Retina (tissue), 1 donor: ENCODE measurements at places on chromosomes 6 and 20.

DNA sequence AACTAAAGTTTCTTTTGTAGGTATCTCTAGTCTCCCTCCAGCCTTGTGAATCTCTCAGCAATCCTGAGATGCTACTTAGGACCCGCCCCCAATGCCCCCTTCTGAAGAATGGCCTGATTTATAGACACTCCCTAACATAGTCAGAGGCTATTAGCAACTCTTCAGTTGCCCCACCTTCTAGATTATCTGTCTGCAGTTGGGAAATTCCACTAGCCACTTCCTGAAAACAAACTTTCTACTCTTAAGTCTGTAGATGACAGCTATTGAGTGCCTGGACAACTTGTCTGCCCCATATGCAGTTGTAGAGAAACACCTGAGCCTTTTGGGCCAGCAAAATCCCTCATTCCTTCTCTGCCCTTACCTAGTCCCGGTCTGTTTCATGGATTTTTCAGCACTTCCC is 188.2 kb upstream of the PREP start:
- no peak for DNase-seq

DNA sequence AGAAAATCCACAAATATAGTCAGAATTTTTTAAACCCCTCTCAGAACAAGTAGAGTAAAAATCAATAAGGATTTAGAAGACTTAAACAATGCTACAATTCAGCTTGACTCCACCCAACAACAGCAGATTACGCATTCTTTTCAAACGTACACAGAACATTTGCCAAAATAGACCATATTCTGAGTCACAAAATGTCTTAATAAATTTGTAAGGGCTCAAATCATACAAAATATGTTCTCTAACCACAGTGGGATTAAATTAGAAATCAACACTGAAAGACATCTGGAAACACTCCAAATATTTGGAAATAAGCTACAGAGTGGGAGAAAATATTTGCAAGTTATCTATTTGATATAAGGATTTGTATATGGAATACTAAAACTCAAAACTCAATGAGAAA is 164.2 kb upstream of the AKAP12 start:
- no peak for DNase-seq

DNA sequence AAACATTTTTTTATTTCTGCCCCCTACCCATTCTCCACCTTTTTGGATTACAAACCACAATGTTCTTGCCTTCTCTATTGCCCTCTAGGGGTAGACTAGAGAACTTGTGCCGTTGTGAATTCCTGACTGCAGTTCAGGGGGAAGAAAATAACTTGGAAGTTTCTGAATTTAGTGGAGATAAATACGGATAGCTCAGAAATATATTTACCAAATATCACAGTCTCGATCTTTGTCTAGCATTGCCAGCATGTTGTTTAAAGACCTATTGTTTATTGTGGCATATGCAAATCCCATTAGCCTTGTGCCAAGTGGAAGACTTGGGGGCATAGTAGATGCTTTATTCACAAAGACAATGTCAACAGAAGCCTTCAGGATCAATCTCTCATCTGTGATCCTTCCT is 154.1 kb upstream of the MMS22L start:
- DNase-seq = no peak

- DNase-seq = no peak
Measured at GRCh38 chr6:132675002-132675401, 16.0 kb upstream of the TAAR1 start.

GRCh38 chr6:113598786-113599185 is 258.4 kb upstream of the MARCKS start:
- no peak for DNase-seq

DNA sequence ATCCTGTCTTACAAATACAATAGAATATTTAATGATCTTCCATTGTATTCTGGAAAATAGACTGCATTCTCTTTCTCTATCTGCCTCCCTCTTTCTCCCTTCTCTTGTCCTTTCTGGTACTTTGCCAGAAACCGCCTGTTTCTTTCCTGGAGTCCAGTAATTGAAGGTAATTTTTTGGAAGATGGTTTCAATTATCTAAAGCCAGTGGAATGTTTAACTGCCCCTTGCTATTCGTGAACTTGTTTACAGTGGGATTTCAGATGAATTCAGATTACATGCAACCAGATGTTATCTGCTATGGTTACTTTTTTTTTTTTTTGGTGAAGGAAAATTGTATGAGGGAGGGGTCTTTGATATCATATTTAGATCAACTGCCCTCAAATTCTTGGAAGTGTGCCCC is 655.5 kb upstream of the FLRT3 start:
- DNase-seq = no peak

DNA sequence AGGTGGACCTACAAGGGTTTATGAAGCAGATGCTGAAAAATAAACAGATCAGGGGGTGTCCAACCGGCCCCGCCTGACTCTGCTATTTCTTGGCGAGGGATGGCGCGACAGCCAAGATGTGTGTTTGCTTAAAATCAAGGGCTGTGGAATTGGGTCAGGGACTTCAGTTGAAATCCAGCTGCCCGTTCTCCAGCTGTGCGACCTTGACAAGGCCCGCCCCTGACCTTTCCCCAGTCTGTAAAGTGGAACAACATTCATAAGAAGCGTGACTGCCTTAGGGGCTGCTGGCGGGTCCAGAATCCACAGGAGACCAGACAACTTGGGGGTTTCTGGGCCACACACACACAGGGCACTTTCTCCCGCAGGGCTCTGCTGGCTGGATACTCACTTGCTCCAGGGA is 517.5 kb downstream of the PREX1 start:
- peak; percentile 22 for DNase-seq

- peak; percentile 22 for DNase-seq
Measured at GRCh38 chr20:32017711-32018251, 7.5 kb downstream of the CCM2L start.

DNA sequence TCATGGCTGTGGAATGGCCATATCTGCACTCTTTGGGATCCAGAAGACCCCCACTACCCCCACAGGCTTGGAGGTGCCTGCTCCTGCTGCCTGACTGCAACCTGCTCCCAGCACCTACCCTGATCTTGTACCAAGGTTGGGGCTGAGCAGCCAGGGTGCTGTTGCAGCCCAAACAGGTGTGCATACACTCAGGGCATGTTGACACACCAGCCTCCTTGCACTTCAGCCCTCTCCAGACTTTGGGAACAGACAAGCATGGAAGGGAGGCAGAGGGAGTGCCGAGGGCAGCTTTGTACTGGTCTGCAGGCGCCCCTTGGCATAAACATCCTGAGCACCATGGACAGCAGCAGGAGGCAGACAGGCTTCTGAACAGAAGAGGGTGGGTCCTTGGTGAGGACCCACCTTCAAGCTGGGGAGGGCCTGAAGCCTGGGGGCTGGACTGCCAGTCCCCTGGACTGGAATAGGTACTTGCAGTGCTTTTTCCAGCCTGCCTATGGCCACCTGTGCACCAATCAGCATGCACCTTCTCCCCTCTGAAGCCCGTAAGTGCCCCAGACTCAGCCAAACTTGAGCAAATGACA is 1675.8 kb downstream of the HACE1 start:
- DNase-seq = no peak

DNA sequence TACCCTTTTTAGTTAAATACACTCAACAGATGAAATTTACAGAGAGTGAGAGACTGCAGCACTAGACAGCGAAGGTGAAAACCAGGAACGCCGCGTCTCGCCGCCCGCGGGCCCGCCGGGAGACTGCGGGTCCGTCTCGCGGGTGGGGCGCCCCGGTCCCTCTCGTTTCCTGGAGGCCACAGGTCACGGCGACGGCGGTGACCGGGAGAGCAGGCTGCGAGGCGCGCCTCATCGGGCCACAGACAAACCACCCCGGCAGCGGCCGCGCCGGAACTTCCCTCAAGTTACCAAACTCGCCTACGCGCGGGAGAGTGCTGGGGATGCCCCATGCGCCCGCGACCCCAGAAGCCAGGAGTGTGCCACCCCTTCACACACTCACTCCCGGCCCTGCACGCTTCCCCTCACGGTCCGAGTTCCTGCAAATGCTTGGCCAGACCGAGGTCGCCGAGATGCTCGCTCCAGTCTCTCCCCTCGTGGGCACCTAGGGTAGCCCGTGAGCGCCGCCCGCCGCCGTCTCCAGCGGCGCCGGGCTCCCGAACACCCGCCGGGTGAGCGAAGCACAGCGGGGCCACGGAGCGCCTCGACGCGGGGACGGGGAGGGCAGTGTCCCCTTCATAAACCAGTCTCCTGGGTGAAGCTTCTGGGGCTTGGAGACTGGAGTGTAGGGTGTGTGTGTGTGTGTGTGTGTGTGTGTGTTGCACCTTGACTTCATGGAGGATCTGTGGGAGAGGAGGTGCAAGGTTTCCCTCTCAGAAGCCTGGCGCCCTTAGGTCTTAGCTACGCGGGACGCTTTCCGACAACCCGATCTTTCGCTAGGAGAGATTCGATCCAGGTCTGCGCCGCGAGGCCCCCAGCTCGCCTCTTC is 1.4 kb downstream of the BACH2 start:
- DNase-seq = peak; percentile 86

GRCh38 chr6:134352786-134353480 is 35.0 kb upstream of the SGK1 start:
- no peak for DNase-seq

DNA sequence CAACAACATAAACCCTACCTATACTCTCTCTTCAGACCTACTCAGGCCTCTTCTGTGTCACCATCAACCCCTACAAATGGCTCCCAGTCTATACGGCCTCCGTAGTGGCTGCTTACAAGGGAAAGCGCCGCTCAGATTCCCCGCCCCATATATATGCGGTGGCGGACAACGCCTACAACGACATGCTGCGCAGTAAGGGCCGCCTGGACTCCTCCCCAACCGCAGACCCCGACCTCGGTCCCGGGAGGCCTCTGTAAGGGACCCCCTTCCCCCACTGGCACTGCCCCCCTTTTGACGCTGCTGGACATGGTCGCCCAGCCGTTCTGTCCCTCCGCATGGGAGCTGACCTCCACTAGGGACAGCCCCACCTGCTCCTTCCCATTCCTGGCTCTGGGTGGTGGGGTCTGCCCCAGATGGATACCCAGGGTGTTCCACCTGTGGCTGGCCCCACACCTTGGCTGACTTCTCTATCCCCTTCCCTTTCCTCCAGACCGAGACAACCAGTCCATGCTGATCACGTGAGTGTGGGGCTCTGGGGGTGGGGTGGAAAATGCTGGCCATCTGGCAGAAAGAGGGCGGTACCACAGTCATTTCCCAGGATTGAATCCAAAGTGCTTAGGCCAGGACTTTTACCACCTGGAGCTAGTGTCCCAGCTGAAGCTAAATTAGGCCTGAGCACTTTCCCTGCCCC is 25.0 kb downstream of the MYH7B start:
- no peak for DNase-seq

- no peak for DNase-seq
Measured at GRCh38 chr6:85684133-85684808, 41.6 kb upstream of the SYNCRIP start.

DNA sequence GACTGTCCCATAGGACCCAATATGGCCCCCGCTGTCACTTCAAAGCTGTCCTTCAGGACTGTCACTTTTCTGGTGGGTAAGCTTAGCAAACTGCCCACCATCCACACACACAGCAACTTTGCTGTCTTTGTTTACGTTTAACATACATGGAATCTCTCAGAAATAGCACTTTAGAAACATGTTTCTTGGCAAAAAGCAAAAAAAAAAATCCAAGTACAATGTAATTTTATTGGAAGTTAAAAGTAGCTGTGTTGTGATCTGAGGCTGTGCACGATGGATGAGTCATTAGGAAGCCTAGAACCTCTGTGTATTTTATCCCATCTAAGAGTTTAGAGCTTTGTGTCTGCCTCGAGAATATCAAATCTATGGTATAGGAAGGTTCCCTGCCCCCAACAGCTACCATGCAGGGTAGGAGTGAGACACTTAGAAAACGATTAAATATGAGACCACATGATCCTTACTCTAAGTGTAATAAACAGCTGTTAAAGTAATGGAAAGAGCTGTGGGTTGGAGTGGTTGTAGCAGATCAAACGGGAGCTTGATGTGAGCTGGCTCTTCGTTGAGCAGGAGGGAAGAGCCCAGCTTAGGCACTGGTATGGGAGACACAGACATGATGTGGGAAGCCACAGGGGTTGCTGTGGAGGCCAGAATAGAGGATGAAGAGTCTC is 119.5 kb downstream of the PLEKHG1 start:
- peak; percentile 36 for DNase-seq

DNA sequence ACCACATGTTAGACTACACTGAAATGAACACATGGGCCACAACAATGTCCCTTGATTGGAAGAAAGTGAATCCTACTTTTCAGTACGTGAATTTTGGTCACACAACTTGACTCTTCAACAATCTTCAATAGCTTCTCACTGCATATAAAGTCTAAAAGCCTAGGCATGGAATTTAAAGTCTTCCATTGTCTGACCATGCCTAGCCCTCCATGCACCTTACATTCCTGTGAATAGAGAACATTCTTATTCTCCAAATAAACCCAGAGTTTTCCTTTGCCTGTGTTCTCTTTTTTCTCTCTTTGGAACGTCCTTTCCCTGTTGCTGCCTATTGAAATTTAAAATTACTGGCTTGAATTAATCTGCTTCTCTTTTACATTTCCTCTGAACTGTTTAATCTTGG is 207.5 kb downstream of the ASCC3 start:
- no peak for DNase-seq

- DNase-seq = peak; percentile 34
Measured at GRCh38 chr20:35171753-35172433, at the start of gene PROCR. Gene PROCR, plus strand, starts transcription at chr20:35172072. Its CDS starts 83 bp downstream, at chr20:35172155.

DNA sequence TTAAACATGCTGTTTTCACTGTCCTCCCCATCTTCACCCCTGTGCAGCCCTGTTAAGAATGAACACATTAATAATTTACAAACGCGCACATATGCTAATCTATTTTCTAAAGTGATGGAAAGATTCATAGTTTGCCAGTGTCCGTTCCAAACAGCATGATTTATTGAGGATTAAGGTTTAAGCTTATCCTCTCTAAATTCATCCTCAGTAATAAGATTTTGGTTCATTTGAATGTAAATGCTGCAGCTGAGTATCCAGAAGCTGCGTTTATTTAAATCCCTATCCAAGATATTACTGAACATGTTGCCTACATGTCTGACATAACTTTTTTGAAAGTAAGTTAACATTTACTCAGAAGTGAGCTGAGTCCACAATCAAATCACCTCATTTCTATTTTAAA is 42.8 kb upstream of the FAM135A start:
- DNase-seq = no peak

DNA sequence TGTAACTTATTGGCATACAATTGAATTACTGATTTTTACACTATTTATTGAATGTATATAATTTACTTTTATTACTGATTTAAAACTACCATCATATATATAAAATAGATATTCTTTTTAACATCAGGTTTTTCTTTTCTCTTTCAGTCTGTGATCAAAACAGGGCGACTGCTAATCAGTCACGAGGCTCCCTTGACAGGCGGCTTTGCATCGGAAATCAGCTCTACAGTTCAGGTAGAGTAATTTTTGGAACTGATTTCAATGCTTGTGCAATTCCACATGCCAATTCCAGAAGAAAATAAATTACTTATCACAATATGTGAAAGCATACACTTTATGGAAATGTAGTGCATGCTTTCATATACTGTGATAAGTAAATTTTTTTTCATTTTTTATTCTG is 166.5 kb downstream of the BCKDHB start:
- no peak for DNase-seq

DNA sequence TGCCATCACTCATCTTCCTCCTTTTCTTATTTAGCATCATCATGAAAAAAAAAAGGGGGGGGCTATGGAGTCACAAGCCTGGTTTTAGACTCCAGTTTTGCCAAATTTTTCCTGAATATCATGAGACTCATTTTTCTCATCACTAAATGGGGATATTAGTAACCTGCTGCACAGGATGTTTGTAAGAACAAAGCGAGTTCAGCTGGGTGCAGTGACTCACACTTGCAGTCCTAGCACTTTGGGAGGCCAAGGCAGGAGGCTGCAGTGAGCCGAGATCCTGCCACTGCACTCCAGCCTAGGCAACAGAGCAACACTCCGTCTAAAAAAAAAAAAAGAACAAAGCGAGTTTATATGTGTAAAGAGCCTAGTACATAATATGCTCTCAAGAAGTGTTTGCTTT is 82.8 kb downstream of the TFAP2A start:
- no peak for DNase-seq

- DNase-seq = no peak
Measured at GRCh38 chr20:64056639-64056888, 6.4 kb upstream of the TCEA2 start.
